Sciatic nerve (tissue), 2 donors: ENCODE measurements at places on chromosomes 16 and 17. TPM values are rescaled to one million over a fixed set of nuclear protein-coding genes. Genes with fewer than 3 reads are reported as not detected.

The DRC3 gene
- 5.8 TPM for total RNA-seq

The CCL17 gene
- not detected for total RNA-seq

The CDRT15 gene
- total RNA-seq = not detected

The MLKL gene
- 19.4 TPM for total RNA-seq

The ZNHIT3 gene
- 28.6 TPM for total RNA-seq

The XAF1 gene
- 67.4 TPM for total RNA-seq

The CACNA1H gene
- total RNA-seq = 4.1 TPM

The CD300A gene
- 13.0 TPM for total RNA-seq

The PRKCB gene
- total RNA-seq = 12.7 TPM

The KRT13 gene
- total RNA-seq = 0.62 TPM

The ITGAD gene
- total RNA-seq = 0.89 TPM

The KLHL10 gene
- total RNA-seq = not detected

The SPATA22 gene
- total RNA-seq = 0.67 TPM

The MT1B gene
- not detected for total RNA-seq

The SMTNL2 gene
- 1.6 TPM for total RNA-seq

The ZACN gene
- not detected for total RNA-seq

The SULT1A1 gene
- total RNA-seq = 40.0 TPM

The ACAP1 gene
- total RNA-seq = 38.3 TPM

The CCR7 gene
- 1.4 TPM for total RNA-seq

The SSTR5 gene
- total RNA-seq = not detected

The CEP112 gene
- total RNA-seq = 64.9 TPM

The MLYCD gene
- 8.2 TPM for total RNA-seq

The SHMT1 gene
- total RNA-seq = 28.0 TPM

The TEKT1 gene
- total RNA-seq = 0.89 TPM

The CCL1 gene
- not detected for total RNA-seq

The SLC6A4 gene
- 3.0 TPM for total RNA-seq

The KRT24 gene
- total RNA-seq = 0.53 TPM

The KRTAP16-1 gene
- total RNA-seq = not detected

The MT1M gene
- total RNA-seq = 6.7 TPM

The TERB1 gene
- 0.58 TPM for total RNA-seq

The RPUSD1 gene
- 11.4 TPM for total RNA-seq

The ALDH3A1 gene
- 0.76 TPM for total RNA-seq

The ZPBP2 gene
- total RNA-seq = not detected
